ENCODE measurements at places on chromosomes 4 and X.

DNA sequence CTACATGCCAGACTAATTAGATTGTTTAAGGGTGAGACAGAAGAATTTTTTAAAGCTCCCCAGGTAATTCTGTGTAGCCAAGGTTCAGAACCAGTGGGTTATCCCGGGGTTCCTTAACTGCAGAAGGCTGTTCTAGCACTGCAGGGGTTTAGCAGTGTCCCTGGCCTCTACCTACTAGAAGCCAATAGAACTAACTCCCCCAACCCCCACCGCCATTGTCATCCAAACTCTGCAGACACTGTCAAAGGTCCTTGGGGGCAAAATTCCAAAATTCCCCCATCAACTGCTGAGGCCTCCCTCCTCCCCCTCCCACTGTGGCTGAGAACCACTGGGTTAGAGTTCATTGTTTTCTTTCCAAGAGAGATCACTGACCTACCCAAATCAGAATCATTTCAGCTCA lies 66.4 kb downstream of the MOSPD2 start:
- no peak for DNase-seq

GRCh38 chr4:176198316-176198903 lies 3.0 kb upstream of the SPATA4 start:
- DNase-seq, result no peak

DNA sequence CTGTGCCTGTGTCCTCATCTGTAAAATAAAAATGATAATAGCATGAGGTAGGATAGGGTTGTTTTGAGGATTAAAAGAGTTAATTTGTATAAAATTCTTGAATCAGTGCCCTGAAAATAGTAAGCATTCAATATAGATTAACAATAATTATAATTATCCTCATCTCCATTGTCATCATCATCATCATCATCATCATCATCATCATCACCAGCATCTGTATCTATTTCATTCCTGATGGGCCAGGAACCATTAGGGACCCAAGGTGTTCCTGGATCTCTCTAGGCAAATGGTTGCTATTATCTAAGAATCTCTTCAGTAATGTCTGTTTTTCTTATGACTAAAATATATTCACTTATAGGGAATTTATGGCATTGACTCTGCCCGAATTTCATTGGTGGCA lies 31.6 kb downstream of the RASSF6 start:
- DNase-seq, result no peak

DNA sequence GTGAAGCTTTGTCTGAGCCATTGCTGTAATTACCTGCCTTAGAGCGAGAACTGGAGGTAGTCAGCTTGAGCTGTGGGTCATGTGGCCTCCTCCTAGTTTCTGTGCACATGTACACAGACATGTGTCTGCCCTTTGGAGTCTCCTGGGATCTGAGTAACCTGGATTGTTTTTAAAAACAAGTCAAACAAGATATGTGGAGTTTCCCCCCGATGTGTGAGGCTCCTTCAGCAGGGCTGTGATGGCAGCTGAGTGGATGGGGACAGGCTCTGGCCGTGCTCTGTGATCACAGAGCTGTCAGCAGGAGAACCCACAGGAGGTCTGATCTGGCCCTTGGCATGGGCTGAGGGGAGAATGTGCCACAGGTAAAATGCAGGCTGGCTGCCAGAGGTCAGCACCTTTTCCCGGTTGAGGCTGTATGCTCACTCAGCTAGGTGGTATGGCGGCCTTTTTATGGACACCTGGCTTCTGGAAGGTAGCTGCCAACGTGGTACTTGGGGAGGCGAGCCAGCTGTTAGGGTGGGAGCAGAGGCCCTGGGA lies 38.4 kb downstream of the NOP14 start:
- no peak for DNase-seq

DNA sequence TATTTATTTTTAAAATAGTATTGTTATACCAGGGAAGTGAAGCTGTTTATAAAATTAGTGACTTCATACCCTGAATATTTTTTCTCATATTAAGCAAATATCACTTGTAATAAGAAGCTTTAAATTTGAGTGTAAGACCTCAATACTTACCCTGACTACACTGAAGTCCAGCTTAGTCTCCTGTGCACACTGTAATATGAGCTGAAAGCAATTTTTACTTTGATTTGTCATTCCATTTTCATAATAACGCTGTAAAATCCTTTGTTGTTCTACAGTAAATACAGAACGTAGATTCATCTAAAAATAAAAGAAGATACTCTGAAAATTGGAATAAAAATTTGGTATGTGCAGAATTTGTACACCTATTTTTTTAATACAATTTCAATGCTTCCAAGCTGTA lies 27.2 kb downstream of the HDX start:
- DNase-seq, result no peak

DNA sequence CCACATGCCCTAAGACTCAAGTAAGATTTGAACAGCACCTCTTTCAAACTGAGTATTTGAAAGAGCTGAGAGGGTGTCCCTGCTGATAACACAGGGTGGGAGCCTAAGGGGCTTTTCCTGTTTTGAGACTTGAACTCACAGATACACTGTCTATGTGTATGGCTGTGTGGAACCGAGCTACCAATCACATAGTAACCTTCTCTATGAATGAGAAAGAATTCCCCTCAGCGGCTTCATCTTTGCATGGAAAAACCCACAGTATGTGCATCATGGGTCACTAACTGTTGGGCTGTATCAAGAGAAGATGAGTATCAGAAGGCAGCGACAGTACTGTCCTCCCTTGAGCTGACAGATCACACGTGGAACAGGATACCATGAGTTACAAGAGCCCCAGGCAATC lies 336.3 kb downstream of the AFF2 start:
- DNase-seq, result no peak

- no peak for DNase-seq
Observed at GRCh38 chrX:63424063-63424462, 72.9 kb upstream of the SPIN4 start.

- DNase-seq, result no peak
Observed at GRCh38 chrX:66015152-66015831, 24.6 kb downstream of the VSIG4 start.

GRCh38 chrX:41781500-41781899 lies 57.5 kb downstream of the GPR82 start:
- no peak for DNase-seq

DNA sequence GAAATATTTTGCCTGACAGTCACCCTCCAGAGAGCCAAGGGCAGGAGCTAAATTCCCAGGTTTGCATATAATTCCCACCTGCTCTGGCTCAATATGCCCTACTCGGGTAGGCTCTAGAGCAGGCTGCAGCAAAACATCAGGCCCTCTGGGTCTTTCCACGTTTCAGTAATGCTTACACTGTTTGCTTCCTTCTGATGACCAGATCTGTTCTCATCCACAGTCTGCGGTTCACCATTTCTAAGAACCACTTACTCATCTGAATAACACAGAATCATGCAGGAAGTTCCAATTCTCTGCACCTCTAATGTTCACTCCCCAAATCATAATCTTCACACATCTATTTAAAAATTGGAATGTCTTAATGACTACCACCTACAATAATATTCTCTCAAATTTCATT lies 141.4 kb downstream of the PPP3CA start:
- DNase-seq, result peak; percentile 18

- no peak for DNase-seq
Observed at GRCh38 chr4:60133375-60133774, 1066.8 kb upstream of the ADGRL3 start.
